ENCODE measurements at places on chromosomes 3 and 15.

GRCh38 chr3:183818041-183818620, 7.2 kb downstream of the MAP6D1 start:
- DNase-seq, result no peak

DNA sequence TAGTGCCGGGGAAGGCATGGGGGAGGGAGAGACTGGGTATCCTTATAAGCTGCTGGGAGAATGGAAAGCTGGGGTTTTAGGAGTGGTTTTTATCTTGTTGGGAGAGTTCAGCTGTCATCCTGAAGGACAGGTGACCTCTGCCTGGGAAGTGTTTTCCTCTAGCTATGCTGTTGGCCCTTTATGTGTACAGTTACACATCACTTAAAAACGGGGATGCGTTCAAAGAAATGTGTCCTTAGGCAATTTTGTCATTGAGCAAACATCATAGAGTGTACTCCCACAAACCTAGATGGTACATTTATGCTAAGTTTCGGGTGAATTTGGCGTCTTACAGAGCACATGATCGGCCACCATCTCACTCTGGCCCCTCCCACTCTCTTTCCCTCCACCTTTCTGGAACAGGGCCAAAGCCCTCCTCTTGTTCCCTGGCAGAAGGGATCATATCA, 164.3 kb upstream of the NUDT16 start:
- DNase-seq, result no peak

- DNase-seq, result no peak
These were observed 33.2 kb upstream of the LEKR1 start for GRCh38 chr3:156792945-156793344.

- no peak for DNase-seq
These were observed at the start of gene MDFIC2 for GRCh38 chr3:70312336-70312735. TSS of gene MDFIC2 (minus strand) at chr3:70312638. CDS start at chr3:70311973, 665 bp downstream.

- DNase-seq, result no peak
These were observed 165.2 kb upstream of the HES1 start for GRCh38 chr3:193970773-193971206.

- peak; percentile 31 for DNase-seq
These were observed 766 bp upstream of the EMC4 start for GRCh38 chr15:34223904-34224596.

- no peak for DNase-seq
These were observed 225.9 kb downstream of the FGF12 start for GRCh38 chr3:192501401-192501800.

DNA sequence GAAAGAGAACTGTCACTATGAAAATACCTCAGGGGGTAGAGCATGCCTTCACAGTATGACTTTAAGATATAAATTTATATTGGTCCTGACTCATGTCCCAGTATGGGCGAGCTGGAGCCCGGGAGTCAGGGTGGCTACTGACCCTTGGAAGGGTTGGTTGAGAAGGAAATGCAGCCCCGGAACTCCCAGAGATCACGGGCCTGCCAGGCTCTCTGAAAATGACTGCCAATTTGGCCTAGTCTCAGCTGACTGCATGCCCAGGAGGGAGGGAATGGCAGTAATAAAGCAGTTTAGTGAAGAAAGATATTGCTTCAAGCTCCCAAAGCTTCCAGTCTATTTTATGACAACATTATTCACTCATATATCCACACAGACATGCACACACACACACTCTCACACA, 299.0 kb downstream of the NR2F2 start:
- no peak for DNase-seq

DNA sequence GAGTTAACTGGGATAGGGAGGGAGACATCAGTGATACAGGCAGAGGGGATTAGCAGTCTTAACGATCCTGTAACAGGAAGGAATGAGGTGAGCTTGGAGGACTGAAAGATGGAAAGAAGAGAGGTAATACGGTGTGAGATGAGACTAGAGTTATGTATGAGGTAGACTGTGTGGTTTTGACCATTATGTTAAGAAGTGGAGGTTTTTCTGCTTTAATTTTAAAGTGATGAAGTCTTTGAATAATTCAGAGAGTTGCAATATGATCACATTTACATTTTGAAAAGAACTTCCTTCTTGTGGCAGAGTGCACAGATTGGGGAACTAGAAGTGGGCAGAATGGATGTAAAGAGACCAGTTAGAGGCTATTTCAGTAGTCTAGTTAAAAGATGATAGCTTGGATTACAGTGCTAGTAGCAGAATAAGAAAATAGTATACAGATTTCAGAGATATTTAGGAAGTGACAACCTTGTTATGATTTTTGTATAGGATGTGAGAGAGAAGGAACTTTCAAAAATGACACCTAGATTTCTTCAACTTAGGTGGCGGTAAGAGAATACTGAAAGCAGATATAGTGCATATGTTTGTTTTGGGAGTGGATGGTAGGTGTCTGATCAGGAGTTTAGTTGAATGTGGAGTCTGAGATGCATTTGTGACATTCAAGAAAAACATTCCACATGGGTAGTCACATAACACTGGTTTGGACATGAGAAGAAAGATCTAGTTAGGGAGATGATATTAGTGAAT, 40.5 kb downstream of the STT3B start:
- no peak for DNase-seq

Measured in GM10248 (cell line).